ENCODE measurements at places on chromosomes 2 and 18.

- DNase-seq: no peak
These were observed 64.9 kb upstream of the RBMS1 start for GRCh38 chr2:160558531-160558930.

- DNase-seq: no peak
These were observed 17.2 kb downstream of the SLC30A3 start for GRCh38 chr2:27245626-27246025.

DNA sequence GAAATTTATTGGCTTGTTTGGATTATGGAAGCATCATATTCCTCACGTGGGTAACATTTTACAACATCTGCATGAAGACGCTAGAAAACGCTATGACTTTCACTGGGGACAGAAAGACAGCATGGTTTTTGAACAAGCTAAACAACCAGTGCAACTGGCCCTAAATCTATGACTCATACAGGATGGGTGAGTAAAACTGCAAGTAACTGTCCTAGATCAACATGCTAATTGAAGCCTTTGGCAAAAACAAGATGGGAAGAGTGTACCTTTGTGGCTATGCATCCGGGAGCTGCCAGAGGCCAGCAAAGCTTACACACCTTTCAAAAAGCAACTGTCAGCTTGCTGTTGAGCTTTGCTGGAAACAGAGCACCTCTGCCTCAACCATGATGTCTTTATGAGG, 1096.0 kb upstream of the DDX18 start:
- DNase-seq: no peak

DNA sequence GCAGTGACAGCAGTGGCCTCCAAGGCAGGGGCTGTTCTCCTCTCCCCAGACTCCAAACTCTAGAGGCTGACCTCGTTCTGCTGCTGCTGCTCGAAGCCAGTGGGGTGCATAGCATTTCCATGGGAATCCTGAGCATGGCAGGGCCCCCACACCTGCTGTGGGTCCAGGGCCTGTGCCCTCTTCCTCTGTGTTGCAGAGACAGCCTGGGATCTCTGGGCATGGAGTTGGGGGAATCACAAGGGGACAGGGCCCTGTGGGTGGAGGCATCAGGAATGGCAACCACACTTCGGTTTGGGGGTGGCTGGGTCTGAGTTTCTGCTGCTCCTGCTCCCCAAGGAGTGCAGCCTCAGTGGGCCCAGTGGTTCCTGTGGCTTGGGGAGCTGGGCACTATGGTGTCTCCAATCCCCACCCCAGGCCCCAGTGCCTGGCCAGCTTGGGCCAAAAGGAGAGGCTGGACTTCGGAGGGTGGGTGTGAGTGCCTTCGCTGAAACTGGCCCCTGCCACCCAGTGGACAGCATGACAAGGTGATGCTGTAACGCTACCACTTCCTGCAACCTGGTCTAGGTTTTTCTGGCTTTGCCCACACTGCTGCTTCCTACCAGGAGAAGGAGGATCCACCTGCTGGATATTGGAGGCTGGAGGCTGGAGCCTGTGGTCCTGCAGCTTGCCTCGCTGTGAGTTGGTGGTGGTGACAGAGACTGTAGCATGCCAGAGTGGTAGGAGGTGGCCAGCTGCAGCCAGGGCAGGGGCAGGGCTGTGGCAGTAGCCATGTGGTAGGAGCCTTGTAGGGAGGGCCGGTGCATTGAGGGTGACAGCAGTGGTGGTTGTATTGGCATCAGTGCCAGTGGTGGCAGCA, 56.6 kb downstream of the SOWAHC start:
- no peak for DNase-seq

- DNase-seq: no peak
These were observed 463.7 kb upstream of the FSIP2 start for GRCh38 chr2:185274718-185275484.

DNA sequence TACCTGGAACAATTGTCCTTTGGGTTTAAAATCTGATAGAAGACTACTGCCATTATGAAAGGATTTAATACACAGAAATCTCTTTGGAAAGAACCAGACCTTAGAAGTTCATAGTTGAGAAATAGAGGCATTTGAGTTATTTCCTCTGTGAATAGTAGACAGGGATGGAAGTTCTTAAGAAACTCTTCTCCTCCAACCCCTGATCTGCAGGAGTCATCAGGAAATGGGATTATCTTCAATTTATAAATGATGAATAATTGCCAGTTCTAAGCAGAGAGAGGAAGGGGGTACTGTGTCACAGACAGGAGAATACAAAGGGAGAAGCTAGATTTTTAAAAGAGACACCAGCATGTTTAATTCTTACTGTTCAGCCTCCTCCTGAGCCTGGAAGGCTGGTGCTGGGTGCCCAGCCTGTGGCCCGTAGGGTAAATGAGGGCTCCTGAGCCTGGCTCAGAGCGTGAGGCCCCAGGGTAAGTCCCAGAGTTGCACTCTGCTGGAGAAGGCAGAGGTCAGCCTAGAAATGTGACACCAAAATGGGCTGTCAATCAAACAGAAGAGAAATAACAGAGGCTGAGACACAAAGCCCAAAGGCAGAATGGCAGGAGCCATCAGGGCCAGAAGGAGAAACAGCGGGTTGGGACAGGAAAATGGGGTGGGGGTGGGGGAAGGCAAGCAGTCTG, 58.2 kb upstream of the PKDCC start:
- DNase-seq: no peak

DNA sequence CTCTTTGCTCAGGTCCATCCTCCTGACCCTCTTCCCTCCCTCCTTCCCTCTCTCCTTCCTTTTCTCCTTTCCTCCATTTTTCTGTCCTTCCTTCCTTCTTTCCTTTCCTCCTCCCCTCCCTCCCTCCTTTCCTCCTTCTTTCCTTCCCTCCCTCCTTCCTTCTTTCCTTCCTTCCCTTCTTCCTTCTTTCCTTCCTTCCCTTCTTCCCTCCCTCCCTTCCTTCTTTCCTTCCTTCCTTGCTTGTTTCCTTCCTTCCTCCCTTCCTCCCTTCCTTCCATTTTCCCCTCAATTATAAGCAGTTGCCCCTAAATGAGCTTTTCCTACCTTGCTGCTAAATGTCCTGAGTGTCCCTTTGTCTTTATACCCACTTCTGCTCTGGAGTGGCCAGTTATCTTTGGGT, 103.3 kb downstream of the NDUFA10 start:
- DNase-seq: no peak

DNA sequence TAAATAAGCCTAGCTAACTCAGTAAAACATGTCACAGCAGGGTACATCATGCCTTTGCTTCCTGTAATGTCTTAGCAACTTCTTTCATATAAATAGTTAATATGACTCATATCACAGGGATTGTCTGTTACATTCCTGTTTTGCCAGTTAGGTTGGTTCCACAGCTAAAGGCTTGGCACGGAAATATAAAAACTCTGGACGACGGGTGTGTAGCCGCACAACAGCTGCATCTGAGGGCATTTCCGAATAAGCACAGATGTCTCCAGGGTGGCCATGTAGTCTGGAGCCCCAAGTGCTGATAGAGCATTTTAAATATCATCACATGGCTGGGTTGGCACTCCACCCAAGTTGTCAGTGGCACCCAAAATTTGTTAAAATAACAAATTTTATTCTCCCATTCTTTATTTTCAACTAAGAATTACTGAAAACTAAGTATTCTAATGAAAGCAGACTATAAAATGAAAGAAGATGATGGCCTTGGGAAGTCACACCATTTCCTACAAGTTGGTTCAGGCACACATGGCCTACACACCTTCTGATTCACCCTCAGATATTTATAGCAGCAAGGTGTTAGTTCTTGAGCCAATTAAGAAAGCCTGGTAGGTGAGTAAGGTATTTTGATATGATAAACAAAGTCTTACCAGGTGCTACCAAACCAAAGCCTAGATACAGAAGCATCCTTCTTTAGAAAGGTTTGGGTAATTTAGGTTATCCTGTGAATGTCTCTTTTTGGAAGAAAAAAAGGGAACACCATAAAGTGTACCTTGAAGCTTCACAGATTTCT, 61.8 kb upstream of the STK17B start:
- peak; percentile 6 for DNase-seq
